Mesothelial cell of epicardium (in vitro differentiated cells): ENCODE measurements at places on chromosomes 4 and X.

GRCh38 chr4:186727977-186728519, 4.4 kb upstream of the FAT1 start:
- DNase-seq = no peak

GRCh38 chr4:5206016-5206790, 154.9 kb downstream of the STK32B start:
- DNase-seq = no peak

DNA sequence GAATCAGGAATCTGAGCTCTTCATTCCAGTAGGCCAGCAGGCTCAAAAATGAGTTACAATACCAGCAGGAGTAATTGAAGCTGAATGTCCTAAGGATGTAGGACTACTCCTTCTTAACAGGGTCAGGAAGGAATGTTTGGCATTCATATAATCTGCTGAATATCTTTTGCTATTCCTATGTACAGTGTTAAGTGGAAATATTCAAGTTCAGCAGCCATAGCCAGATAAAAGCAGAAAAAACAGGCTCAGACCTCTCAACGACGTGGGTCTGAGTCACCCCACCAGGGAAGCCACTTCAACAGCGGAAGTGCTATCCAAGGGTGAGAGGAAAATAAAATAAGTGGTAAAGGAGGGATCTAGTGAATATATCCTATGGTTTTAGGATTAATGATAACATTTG, 577.0 kb downstream of the SPOCK3 start:
- DNase-seq = no peak

DNA sequence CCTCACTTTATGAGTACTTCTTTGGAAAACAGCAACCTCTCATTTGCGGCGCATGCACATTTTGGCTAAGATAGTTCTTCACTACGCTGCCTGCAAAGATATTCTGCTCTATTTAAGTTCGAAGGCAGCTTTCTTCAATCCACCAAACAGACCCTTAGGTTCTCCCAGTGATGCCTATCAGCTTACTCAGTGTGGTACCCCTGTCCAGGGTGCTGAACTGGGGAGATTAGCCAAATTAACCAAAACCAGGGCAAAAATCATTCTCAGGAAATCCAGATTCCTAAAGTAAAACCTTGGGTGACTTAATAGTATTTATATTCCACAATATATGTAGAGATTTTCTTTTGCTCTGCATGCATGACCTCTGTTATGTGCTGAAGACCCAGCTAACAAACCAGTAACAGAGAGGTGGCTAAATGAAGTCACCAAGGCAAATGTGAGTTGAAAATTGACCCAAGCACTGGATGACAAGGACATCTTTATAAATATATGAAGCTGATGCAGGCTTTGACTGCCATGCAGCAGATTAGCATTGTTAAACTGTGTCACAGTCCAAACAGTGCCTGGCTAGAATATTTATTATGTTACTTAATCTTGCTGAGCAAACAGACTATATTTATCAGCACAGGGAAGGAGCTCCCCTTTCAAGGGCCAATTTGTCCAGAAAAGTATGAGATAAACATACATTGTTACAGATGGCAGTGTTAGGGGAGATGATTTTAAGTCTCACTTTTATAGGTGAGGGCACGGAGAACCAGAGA, 418.2 kb downstream of the STIM2 start:
- peak; percentile 68 for DNase-seq

DNA sequence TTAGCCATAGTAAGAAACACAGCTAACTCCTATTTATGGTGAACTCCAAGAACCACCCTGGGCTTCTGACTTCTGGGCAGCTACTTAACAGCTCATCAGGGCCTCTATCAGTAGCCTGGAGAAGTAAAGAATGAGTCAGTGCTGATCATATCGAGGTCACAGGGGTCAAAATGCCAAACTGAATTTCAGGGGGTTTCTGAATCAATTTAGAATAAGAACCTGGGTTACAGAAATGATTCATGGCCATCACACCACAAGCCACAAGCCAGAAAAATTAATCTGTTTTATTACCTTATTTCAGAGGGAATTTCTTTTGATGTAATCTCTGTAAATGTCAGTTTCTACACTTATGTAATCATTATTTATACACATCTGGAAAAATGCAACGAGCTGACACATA, 64.4 kb downstream of the CHST7 start:
- no peak for DNase-seq

GRCh38 chr4:181682367-181683047, 560.7 kb upstream of the TENM3 start:
- no peak for DNase-seq
